ENCODE measurements at places on chromosomes 11 and 22.

- DNase-seq: no peak
Observed at GRCh38 chr22:31647066-31647465, 14.9 kb downstream of the PISD start.

GRCh38 chr11:1496091-1496760, 9.6 kb upstream of the MOB2 start:
- no peak for DNase-seq

DNA sequence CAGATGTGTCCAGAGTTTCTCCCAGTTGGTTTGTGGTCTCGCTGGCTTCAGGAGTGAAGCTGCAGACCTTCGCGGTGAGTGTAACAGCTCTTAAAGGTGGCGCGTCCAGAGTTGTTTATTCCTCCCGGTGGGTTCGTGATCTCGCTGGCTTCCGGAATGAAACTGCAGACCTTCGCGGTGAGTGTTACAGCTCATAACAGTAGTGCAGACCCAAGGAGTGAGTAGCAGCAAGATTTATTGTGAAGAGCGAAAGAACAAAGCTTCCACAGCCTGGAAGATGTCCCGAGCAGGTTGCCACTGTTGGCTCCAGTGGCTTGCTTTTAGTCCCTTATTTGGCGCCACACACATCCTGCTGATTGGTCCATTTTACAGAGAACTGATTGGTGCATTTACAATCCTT, 1.8 kb upstream of the PGA3 start:
- DNase-seq: no peak

GRCh38 chr22:29787371-29787980, 20.3 kb downstream of the UQCR10 start:
- no peak for DNase-seq

DNA sequence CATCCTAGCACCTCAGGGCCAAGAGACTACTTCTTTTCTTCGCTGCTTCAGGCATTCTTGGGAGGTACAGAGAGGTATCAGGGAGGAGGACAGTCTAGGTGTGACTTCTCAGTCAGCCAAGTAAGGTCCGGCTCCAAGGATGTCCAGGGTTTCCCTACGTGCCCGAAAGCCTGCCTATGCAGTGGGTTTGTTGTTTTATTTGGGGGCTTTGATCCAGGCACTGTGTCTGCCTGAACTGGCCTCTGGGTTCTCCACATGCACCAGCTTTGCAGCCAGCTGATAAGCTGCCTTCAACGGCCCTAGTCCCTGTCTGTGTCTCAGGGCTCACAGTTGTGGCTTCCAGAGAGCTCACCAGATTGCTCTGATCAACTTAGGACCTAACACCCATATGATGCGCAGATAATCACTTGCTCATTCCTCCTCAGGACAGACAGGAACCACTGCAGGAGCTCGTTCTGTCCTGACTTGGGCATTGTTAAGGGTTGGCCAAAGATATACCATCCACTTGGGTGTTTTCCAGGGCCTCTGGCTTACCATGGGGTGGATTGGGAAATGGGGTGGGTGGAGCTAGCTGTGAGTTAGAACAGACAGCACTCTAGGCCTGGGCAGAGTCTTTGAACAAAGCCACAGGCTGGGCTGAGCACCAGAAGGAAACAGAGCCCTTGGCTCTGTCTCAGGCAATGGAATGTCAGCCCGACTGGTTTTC, 45.5 kb upstream of the CRYBB3 start:
- no peak for DNase-seq

- DNase-seq: no peak
Observed at GRCh38 chr11:133206313-133207005, 325.8 kb downstream of the OPCML start.

- no peak for DNase-seq
Observed at GRCh38 chr11:128755564-128755963, 61.7 kb downstream of the FLI1 start.

DNA sequence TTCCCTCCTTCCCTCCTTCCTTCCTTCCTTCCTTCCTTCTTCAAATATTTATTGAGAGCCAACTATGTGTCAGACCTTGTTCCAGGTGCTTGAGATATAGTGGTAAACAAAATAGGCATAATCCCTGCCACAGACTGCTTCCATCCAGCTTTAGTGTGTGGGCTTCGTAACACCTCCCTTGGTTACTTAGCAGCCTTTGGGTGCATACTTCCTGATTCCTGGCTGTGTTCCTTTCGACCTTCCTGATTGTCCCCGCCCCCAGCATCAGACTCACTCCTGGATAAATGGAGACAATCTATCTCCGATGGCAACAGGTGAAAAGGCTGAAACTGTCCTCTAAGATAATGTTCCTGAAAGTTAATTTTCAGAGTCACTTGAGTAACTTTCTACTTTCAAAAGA, 13.5 kb downstream of the CCDC81 start:
- no peak for DNase-seq

GRCh38 chr22:20956258-20957101, 10.6 kb upstream of the AIFM3 start:
- DNase-seq: no peak

- no peak for DNase-seq
Observed at GRCh38 chr11:16979703-16980622, 34.3 kb downstream of the PLEKHA7 start.

DNA sequence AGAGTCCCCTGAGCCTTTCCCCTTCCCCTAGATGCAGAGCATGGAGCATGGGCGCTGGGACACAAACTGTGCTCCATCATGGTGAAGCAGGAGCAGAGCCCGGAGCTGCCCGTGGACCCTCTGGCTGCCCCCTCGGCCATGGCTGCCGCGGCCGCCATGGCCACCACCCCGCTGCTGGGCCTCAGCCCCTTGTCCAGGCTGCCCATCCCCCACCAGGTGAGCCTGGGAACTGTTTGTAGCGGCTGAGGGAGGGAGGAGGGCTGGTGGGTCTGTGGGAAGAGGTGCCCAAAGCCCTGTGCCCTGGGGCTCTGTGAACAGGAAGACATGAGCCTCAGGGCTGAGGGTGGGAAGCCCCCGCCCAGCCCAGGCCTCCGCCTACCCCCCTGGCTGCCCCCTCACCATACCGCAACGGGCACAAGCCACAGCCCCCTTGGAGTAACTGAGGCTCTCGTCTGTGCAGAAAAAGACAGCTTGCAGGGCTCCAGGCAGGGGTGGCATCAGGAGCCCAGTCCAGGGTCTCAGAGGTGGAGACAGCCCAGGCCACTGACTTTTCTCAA, 30.4 kb downstream of the CREB3L1 start:
- DNase-seq: no peak

DNA sequence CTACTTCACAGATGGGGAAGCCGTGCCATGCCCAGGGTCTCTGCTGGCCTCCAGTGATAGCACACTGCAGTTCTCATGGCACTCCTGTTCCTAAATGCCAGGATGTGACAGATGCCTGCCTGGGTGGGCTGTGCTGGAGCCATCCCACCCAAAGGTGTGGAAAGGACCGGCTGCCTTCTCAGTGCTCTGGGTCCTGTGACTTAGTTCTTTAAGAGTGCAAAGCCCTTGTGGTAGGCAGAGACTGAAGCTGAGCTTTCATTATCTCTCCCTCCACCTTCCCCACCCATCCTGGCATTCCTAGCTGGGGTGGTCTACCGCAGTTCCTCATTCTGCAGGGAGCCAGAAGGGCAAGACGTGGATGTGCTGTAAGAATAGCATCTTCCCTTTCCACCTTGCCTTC, 150.1 kb downstream of the CEP164 start:
- DNase-seq: no peak

DNA sequence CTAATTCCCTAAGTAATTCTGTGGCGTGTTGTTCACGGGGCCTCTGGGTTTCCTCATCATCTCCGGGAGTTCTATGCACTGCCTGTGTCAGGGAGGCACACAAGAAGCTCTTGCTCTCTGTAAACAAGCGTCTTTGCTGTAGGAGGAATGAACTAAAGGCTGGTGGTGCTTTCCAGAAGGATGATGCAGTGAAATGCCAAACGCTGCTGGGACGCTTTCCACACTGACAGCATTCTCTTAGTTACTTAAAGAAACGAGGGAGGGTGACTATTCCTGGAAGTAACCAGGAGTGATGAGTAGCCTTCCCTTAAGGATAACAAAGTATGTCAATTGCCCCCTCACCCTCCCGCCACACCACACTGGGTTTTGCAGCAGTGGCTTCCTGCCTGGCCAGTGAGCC, 38.5 kb upstream of the NUP50 start:
- DNase-seq: no peak

DNA sequence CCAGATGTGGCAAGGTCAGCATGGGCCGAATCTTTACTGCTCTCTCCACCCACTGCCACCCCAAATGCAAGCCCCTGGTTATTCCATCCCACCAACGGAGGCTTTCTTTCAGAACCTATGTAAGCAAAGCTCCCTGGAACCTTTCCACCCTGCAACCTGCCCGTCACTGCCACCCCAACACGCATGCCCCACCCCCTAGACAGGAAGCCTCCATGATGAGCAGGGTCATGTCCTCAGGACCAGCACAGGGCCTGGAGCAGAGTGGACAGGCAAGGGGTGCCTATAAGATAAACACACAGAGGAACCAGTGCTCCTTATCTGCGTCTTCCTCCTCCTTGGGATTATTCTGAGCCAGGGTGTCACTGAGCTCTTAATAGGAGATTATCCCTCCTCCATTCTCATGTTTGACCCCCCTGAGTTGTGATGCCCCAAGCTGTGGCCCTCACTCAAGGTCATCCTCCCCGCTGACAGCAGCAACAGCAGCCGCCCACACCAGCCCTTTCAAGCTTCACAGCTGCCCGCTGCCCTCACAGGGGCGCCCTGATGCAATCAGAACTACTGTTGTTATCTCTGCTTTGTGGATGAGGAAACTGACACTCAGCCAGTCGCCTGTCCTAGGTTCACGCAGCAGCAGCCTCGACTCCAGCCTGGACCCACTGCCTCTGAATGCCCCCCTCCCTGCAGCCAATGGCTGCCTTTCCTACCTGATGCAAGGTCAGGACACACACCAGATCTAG, 647.3 kb downstream of the TBC1D22A start:
- DNase-seq: no peak

GRCh38 chr11:120335556-120335907, 681 bp upstream of the ARHGEF12 start:
- no peak for DNase-seq

DNA sequence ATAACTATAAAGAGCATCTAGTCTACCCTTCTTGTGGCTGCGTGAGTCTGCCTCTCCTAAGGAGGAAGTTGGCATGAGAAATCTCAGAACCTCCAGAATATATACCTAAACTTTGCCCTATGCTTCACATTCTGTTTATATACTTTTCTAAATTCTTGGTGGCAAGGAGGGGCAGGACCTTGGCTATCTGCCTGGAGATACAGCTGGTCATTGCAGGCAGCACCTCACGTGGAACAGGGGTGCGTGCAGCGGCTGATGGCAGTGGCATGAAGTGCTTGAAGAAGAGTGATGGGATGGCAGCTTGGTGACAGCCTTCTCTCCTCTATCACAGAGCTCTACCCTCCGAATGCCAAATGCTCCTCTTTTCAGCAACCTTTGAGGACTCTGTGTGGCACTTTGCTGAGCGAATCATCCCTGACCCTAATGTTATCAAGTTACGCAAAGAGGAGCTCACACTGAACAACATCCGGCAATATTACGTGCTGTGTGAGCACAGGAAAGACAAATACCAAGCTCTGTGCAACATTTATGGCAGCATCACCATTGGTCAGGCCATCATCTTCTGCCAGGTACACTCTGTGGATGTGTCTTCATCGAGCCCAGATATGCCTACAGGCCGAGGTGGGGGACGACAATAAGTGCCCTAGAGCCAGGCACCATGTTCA, 12.5 kb downstream of the DDX25 start:
- DNase-seq: no peak

GRCh38 chr11:30987819-30988218, 381.7 kb downstream of the DCDC1 start:
- no peak for DNase-seq

GRCh38 chr11:62088331-62088933, 35.4 kb upstream of the INCENP start:
- DNase-seq: no peak

GRCh38 chr11:86718521-86718920, 46.1 kb upstream of the ME3 start:
- no peak for DNase-seq

Data from stimulated activated CD4-positive, alpha-beta T cell treated with anti-CD3 and anti-CD28 coated beads, Interleukin-1b, Interleukin-23, amount 100 ng/mL, for 24 hours (primary cell).